Skeletal muscle cell (primary cell): ENCODE measurements at places on chromosomes 4 and X.
A peak's percentile ranks its signal among the peaks of the same experiment; 100 is the strongest.

DNA sequence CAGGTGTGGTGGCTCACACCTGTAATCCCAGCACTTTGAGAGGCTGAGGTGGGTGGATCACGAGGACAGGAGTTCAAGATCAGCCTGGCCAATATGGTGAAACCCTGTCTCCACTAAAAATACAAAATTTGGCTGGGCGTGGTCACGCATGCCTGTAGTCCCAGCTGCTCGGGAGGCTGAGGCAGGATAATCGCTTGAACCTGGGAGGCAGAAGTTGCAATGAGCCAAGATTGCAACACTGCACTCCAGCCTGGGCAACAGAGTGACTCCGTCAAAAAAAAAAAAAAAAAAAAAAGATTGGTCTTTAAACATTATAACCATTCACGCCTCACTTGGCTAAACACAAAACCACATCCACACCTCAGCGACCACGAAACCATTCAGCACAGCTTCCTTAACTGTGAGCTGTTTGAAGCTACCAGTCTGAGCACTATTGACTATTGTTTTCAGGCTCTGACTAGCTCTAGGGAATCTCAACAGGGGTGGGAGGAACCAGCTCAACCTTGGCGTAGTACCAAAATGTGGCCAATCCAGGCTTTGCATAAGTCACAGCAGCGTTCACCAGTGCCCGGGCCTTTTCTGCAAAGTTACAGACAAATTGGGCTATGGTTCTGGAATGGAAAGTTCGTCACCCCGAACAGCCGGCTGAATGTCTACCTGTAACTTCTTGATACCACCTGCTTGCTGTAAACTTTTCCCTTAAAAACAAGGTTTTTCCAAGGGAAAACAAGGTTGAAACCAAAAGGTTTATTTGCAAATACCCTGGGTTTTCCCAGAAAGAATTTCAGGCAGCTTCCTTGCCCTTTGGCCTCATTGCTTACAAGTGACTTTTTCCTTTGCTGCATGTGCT is 73.6 kb upstream of the DHX15 start:
- no peak for DNase-seq

GRCh38 chr4:118845552-118846050 is 9.7 kb upstream of the SEC24D start:
- no peak for DNase-seq

DNA sequence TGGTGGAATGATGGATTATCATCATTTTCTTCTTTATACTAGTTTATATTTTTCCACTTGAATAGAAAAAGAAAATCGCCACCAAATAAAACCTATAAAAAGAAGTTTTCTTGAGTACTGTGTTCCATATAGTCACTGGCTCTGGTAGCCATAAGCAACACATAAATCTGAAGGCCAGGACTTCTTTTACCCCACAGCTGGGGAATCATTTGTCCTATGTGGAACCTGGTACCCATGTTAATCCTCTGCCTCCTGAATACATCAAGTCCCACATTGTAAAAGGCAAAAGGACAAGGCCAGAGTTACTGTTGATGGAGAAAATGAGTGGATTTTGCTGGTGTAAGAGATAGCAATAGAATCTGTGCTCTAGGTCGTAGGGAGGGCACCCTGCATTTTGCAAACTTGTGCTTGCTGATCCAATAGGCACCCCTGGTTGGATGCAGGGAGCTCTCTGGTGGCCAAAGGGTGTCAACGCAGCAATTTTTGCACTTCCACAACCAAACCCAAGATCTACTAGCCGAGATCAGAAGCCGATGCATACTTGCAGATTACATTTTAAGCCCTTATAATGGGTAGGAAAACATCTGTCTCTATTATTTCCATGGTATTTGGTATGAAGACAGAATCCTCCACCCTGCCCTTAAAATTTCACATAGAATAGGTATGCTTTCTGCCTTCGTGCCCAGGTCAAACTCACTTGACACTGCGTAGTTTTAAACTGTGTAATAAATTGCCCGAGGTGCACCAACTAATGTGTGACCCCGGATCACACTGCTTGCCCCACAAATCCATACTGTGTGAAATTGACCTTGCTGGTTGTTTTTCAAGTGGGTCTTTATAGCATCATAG is 146.2 kb upstream of the SCML1 start:
- peak; percentile 41 for DNase-seq

DNA sequence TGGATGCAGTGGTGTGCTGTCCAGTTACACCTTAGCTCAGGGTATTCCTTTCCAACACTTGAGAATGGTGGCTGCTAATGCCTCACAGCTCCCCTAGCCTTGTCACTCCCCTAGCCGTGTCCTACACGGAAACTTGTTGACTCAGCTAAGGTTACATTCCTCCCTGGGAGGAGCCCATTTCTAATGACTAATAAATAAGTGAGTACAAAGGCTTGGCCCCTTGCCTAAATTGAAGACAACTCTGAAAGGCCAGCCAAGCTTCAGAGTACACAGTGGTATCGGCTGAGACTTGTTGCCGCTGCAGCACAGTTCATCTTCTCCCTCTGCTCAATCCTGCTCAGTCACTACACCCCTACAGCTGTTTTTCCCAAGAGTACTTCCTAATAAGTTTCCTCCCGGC is 21.2 kb upstream of the SLC25A31 start:
- peak; percentile 58 for DNase-seq

DNA sequence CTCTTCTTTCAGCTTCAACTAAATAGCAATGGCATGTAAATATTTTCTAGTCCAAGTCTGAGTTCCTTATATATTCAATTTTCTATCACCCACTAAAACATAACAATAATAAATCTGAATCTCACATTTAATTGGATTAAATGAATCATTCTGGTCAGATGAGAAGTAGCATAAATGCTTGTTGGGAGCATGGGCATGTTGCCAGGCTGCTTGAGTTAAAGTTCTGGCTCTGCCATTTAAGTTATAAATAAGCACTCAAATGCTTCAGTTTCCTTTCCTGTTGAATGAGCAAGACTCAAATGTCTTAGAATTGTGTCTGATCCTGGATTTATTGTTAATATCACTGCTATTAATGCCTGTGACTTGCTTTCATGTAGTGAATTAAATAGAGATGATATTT is 496.3 kb downstream of the STPG2 start:
- peak; percentile 30 for DNase-seq

DNA sequence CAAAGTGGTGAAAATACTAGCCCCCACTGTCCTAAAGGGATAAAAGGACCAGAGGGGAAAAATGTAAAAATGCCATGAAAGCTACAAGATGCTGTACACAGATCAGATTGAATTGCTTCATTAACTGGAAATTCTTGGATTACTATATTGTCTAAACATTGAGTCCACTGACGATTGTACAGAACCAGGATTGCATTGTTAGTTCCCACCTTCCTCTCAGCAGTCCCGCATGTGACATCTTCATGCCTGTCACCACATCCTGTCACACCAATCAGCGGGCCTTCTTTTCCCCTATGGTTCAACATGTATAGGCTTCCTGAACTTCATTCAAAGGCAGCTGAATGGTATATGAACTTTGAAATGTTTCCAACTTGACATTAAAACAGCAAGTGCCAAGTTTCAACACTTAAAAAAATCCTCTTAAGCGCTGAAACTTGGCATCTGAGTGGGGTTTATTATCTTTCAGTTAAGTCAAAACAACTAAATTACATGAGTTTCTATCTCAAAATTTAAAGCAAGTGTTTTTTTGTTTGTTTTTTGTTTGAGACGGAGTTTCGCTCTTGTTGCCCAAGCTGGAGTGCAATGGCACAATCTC is 24.6 kb downstream of the ZRSR2 start:
- DNase-seq, result no peak

DNA sequence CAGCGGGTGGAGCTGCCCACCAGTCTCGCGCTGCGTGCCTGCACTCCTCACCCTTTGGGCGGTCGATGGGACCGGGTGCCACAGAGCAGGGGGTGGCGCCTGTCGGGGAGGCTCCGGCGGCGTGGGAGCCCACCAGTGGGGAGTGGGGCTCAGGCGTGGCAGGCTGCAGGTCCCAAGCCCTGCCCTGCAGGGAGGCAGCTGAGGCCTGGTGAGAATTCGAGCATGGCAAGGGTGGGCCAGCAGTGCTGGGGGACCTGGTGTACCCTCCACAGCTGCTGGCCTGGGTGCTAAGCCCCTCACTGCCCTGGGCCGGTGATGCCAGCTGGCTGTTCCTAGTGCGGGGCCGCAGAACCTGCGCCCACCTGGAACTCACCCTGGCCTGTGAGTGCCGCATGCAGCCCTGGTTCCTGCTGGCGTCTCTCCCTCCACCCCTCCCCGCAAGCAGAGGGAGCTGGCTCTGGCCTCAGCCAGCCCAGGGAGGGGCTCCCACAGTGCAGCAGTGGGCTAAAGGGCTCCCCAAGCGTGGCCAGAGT is 746.6 kb upstream of the PABPC4L start:
- no peak for DNase-seq

- no peak for DNase-seq
Observed at GRCh38 chr4:123936621-123937043, 540.0 kb downstream of the SPRY1 start.

- peak; percentile 25 for DNase-seq
Observed at GRCh38 chr4:173736840-173737239, 206.8 kb upstream of the HAND2 start.

- DNase-seq, result no peak
Observed at GRCh38 chr4:70979445-70980008, 13.9 kb upstream of the DCK start.

- DNase-seq, result no peak
Observed at GRCh38 chrX:38268011-38268410, 47.3 kb upstream of the SRPX start.

DNA sequence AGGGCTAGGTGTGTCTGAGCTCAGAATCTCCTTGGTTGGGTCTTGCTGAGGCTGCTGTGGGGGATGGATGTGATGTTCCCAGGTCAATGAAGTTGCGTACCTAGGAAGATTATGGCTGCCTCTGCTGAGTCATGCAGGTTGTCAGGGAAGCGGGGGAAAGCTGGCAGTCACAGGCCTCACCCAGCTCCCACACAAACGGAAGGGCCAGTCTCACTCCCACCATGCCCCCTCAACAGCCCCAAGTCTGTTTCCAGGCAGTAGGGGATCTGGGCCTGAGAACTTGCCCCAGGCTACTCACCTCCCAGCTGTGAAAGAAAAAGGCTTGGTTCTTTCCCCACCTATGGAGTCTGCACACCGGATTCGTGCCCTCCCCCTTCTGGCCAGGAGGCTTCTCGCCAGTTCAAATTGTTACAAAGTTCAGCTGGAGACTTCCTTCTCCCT is 72.9 kb downstream of the WDR44 start:
- no peak for DNase-seq
